ENCODE measurements at places on chromosomes 12 and 14.

DNA sequence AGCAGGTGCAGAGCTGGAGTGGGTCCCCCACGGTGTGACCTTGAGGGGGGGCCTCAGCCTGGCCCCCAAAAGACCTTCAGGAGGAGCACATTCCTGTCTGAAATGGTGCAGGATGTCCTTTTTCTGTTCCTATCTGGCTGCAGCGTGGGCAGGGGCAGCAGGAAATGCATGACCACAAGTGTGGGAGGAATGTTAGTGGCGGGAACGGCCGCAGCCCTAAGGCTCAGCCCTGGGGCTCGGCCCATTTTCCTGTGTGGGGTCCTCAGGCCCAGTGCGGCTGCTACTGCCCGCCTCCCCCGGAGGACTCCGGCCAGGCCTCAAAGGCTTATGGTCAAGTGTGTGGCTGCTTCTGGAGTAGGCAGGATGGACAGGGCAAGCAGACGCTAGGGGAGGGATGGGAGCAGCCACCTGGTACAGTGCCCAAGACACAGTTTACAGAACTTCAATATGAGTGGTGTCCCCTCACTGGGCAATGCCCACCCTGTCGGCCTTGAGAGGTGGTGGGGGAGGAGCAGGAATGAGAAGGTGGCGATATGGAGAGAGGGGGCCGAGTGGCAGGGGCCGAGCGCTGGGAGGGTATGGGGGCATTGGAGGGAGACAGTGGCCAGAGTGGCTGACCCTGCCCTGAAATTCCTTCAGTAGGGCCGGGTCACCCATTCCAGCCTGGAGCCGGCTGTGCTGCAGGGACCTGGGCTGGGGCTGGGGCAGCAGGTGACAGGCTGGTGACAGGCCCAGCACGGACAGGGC, 137.4 kb downstream of the CALM1 start:
- DNase-seq: no peak

DNA sequence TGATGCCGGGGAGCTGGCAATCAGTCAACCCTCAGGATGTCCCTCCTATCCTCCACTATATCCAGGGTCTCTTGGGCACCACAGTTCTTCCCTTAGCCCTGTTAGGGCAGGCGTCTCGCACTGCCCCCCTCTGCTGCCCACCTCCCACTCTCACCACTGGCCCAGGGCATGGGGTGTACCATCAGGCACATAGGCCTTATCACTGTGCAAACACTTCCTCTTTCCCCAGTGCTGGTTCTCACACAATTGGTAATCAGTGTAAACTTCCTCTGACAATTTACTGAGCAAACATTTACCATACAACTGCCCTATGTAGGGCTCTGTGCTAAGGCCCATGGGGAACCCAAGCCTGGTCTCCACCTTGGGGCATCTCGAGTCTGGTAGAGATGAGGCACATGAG, 20.1 kb upstream of the TMED10 start:
- DNase-seq: no peak

DNA sequence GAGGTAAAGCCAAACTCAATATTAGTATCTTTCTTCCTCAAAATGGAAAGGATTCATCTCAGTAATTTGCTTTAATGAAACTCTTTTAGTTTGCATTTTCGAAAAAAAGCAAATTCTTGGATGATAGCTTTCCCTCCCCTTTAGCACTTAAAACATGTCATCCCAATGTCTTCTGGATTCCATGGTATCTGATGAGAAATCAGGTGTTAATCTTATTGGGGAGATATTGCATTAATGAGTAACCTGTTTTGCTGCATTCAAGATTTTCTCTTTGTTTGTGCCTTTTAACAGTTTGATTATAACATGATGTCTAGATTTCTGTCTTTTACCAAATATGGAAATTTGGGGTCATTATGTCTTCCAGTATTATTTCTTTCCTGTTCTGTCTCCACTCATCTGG, 405.1 kb upstream of the FOXG1 start:
- no peak for DNase-seq

DNA sequence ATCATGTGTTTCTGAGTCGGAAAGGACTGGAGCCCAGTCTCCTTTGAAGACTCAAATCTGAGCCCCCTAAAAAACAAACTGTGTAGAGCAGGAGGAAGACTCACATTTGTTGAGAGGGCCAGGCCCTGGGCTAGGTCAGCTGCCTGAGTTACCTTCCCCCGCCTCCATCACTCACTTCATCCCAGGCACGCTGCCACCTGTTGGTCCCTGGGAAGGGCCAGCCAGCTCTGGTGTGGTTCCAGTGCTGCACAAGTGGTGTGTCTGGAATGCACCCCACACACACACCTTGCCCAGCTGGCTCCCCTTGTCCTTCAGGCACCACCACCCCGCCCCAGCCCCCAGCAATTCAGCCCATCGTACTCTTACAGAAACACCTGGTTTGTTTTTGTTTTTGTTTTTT, 9.0 kb downstream of the MVK start:
- no peak for DNase-seq

DNA sequence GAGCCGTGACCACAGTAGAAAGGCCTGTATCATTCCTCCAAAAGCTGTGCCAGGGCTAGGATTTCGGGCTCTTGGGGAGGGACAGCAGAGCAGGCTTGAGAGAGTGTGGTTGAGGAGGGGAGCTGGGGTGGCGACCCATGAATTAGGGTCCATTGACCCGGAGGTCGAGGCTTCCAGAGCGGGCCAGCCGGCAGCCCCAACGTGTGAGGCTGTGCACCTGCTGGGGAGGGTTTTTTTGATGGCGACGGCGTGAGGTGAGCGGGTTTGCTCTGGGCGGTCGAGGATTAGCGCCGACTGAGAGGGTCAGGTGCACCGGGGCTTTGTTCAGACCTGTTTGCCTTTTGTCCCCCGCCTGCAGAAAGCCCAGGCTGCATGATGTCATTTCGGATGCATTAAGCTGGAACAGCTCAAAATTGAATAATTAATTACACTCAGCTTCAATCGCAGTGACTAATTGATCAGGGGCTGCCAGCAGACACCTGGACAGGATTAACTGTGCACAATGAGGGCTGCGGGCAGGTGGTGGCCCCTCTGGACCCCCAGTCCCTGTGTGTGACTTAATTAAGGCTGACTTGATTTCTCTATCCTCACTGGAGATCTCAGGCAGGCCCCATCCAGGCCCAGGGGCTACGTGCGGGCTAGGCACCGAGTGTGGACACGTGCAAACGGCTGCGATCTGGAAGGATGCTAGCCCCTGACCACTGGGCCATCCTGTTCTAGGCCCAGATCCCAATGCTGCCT, 42.1 kb upstream of the MEG3 start:
- DNase-seq: no peak

GRCh38 chr14:67497716-67498115, 9.2 kb upstream of the TMEM229B start:
- DNase-seq: no peak

GRCh38 chr12:9750276-9751203, 10.2 kb downstream of the CD69 start:
- no peak for DNase-seq
